Stimulated activated CD4-positive, alpha-beta T cell treated with anti-CD3 and anti-CD28 coated beads, Interleukin-4, amount 100 ng/mL, for 48 hours (primary cell): ENCODE measurements at places on chromosomes 7 and 10.

DNA sequence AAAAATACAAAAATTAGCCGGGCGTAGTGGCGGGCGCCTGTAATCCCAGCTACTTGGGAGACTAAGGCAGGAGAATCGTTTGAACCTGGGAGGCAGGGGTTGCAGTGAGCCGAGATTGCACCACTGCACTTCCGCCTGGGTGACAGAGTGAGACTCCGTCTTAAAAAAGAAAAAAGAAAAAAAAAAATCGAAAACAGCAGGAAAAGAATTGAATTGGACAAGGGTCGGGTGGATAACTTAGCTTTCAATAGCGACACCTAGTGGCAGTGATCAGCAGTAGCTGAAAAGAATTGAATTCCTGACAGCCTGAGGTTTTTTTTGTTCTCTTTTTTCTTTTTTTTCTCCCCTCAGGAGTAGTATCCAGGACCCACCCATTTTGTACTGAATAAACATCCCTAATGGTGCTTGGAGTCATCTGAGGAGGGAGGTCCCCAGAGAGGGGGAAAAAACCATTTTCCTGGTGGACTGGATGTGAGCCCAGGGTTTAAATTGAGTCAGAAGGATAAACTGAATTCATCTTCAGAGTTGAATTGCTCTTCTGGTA, 55.1 kb downstream of the CYCS start:
- DNase-seq, result no peak

DNA sequence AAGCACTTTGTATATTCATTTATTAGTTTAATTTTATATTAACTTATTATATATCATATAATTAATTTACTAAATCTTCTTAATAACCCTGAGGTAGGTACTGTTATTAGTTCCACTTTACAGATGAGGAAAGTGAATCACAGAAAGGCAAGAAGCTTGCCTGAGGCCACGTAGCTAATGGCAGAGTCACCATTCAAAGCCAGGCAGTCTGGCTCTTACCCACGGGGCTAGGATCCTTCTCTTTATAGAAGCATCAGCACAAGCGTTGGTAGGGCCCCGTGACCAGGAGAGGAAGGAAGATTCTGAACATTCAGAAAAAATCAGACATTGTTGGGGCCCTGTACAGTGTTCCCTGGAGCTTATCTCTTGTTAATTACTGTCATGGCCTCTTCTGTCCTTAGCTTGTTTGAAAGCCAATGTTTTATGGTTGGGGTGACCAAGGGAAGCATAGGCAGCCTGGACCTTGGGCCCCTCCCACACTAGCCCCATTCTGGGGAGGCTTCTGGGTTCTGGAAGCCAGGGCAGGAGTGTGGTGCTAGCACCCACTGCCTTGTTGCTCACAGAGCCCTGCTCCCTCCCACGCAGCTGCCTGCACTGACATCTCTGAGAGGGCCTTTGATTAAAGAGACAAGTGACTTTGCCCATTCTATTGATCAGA, 31.1 kb upstream of the SLF2 start:
- DNase-seq, result no peak

GRCh38 chr10:116706281-116706680, 36.1 kb downstream of the HSPA12A start:
- DNase-seq, result no peak

DNA sequence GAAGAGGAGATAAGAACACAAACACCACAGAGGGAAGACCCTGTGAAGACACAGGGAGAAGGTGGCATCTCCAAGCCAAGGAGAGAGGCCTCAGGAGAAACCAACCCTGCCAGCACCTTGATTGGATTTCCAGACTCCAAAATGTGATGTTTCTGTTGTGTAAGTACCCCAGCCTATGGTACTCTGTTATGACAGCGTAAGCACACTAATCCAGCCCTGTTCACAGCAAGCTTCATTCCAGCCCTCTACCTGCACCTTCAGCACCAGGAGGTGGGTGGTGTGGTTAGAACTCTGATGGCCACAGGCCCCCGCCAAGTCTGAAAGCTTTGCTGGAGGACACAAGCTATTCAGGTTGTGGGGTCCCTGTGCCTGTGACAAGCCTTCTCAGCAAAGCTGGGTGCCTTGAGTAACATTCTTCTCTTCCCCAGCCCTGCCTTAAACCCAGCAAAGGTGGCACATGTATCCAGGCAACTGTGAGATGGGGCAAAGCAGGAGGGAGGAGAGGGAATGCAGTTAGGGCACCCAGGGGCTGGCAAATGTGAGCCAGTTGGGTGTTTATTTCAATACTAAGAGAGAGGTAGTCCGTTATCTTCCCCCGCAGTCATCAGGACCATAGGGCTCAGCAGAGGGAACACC, 4.5 kb downstream of the VSTM4 start:
- DNase-seq, result no peak

DNA sequence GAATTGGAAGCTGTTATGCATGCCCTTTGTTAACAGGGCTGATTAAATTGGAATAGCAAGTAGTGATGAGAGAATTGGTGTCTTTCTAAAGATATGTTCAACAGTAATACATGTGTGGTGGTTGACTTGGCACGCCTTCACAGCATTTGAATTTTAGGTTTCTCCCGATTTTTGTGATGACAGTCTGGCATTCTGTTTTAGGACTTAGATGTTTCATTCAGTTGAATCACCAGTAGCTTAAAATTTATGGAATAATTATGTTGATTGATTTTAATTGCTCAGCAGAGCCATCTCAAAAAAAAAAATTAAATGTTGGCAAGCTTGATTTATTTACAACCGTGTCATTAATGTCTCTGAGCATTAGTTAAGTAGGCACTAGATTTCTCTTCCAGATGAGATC, 219.7 kb downstream of the CSTF2T start:
- DNase-seq, result no peak

DNA sequence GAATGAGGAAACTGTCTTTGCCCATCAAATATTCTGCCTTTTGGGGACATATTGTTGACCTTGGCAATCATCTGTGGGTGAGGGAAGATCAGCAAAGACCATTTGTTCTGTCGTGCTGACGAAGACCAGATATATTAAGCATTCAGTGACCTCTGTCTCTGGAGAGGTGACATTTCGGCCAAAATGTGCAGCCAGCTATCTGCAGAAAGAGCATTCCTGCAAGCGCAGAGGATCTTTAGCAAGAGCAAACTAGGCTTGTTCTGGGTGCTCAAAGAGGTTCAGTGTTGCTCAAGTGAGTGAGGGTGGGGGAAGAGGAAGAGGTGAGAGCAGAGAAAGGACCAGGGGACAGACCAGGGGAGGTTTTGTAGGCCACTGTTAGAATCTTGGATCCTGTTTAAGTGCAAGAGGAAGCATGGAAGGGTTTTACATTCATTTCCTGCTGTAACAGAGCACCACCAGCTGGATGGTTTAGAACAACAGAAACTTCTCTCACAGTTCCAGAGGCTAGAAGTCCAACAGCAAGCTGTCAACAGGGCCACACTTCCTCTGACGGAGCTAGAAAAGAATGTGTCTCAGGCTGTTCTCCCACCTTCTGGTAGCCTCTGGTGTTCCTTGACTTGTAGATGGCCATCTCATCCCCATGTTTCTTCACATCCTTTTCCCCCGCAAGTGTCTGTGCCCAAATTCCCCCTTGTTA, 11.2 kb downstream of the C10orf120 start:
- DNase-seq, result no peak

DNA sequence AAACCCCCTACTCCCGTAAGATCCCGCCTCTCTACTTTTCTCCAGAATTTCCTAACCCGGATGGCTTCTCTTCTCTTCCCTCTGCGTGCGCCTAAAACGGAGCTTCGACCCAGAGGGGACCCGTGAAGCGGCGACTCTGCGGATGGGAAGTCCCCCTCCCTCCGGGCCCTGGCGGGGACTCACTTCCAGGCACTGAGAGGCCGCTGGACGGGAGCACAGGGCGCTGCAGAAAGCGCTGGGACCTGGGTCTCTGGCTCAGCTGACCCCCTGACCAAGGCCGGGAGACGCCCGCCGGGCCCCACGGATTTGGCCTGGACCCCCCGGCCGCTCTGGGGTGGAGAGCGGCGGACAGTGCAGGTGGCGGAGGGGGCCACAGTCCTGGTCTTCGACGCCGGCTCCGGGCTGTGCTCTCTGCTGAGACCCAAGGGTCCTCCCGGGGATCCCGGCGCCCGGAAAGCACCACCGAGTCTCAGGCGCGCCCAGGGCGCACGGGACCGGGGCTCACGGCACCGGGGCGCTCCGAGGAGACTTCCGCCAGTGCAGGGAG, 688 bp upstream of the FOXL3 start:
- no peak for DNase-seq

DNA sequence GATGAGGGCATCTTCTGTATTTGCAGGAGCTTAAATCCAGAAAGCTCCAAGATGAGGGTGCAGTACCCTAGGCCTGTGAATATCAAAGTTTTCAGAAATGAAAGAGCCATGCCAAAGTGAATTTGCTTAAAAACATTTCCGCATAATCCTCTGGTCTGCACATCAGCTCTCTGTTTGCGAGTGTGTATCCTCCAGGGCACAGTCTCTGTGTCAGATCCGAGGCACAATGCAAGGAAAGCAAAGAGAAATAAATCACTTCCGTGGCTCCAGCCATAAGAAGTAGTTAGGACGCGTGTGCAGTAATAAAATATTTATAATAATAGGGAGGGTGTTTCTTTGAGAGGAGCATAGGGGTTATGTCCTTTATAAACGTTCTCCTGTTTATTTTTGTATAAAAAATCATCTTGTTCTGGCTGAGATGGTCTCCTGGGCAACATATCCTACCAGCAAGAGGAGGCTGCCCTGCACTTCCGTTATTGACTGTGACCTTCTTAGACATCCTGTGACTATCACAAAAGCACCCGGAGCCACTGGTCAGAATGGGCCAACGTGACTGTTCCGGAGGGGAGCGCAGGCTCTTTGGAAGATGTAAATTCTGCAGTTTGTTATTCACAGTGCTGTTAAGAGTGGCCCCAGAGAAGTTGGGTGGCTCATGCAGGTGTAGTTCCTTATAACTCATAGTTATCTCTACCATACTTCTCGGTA, 667.6 kb upstream of the FOXK1 start:
- no peak for DNase-seq

- DNase-seq, result no peak
These were observed 76.2 kb downstream of the AHR start for GRCh38 chr7:17374654-17375053.

DNA sequence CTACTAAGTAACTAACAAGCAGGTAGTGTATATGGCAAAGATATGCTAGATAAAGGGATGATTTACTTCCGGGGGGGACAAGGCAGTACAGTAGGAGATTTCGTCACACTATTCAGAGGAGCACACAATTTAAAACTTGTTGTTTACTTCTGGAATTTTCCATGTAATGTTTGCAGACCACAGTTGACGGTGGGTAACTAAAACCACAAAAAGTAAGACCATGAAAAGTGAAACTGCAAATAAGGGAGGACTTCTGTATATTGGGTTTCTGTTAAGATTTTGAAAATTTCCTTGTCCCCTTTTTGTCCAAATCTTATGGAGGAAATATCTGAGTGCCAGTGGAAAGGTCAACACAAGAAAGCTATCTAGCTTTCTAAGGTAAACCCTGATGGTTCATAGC, 170.0 kb downstream of the ELAPOR2 start:
- no peak for DNase-seq

DNA sequence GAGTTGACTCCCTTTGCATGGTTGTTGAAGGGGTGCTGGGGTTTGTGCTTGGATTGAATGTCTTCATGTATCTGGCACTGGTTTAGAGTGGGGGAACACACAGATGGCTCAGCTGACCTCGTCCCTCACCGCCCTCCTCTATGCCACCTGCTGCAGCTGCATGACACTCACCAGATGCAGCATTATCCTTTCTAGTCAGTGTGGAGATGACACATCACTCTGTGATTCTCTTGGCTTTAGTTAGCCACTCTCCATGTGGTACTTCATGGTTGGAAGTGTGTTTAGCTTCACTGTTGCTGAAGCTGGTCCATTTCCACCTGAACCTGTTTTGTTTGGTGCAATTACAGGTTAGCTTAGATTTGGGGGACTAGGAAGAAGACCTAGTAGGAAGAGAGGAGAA, 56.3 kb upstream of the BMPER start:
- DNase-seq, result no peak

DNA sequence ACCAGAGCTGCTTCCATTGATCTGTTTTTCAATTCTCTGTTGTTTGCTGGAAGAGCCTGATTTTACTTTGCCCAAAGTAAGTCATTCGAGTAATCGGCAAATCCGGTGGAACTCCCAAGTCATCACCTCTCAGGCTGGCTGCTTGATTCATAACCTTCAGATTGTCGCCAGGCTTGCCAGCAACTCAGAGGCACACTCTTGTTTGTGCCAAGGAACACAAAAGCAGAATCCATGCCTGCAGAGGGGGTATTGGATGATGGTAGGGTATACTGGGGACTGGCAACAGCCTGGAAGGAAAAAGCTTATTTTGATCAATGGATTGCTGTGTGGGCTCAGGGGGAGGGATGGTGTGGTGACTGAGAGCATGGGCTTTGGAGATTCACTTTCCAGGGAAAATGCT, 542.4 kb downstream of the SORCS3 start:
- DNase-seq, result no peak

GRCh38 chr7:17364671-17365070, 66.2 kb downstream of the AHR start:
- DNase-seq, result no peak

GRCh38 chr7:7895754-7896153, 72.8 kb upstream of the GLCCI1 start:
- no peak for DNase-seq

DNA sequence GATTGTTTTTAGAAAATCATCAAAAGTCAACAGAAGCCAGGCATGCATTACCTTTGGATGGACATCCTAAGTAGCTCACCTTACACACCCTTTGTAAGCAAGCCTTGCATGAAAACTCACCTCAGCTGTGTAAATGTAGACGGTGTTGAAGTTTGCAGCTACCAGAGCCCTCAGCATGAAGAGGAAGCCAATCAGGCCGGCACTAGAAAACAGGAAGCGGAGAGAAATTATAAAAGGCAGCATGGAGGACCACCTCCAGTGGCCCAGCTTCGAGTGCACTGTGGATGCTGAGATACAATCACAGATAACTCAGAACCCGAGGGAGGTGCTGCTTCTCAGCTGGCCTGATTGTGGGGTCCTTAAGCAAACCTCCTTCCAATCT, 75.3 kb downstream of the SVOPL start:
- no peak for DNase-seq

DNA sequence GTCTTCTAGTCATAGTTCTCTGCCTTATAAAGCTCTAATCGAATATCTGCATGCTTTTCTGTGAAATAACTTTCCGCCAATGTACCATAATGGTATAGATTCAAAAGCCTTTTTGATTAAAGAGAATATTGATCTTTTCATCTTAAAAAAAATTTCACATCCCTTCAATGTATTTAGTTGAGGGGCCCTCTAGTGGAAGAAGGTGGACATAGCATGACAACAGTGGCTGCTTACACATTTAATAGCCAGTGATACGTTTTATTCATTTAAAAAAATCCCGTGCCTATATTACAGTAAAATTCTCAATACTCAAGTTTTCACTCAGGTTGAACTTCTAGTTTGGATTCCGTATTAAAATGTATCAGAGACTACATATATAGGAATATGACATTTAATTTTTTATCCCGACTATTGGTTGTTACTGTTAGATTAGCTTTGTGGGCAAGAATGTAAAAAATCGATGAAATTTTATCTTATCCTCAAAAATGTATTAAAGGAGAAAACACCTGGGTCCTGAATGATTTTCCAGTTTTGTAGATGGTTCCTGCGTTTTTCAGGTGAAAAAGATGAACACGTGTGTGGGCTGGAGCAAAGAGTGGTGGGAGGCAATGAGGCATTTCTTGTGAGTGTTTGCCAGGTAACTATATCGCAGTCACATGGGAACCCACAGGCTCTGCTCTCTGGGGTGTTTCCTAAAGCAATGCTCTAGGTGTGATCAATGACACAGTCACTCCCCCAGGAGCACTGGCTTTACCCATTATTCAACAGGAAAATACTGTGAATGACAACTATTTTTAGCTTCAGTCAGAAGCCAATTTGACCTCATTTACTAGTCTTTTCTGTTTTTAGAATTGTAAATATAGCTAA, 24.1 kb upstream of the PNLIP start:
- DNase-seq, result peak; percentile 12
